ENCODE measurements at places on chromosomes 11 and 22.

DNA sequence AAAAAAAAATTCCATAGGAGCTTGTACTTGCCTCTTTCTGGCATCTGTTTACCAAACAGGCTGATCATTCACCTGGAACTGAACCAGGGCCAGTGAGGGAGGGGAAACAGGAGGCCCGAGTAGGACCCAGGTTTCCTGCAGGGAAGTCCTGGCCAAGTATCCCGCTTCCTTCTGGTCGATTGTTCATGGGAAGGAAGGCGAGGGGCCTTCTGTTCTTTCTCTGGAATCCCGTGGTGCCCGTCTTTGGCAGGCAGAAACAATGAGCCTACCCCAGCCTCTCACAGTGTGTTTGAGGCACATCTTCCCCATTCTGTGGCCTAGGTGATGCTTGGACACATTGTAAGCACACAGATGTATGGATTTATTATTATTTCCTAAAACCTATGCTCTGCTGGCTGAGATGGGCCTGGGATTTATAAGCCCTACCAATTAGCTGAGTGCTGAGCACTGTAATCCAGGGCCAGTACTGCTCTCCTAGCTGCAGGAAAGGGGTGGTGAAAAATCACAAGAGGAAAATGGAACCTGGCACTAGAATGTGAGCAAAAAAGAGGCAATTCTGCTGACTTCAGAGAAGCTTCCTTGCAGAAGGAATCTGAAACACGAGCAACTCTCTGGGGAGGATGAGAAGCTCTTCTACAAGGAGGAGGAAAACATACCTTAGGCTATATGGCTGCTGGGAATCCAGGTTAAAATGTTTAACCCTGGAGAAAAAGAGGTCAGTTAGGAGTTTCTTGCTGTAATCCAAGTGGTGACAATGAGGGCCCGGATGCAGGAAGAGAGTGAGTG lies 53.5 kb downstream of the PRR5L start:
- no peak for DNase-seq

GRCh38 chr11:11973361-11973800 lies 35.0 kb downstream of the DKK3 start:
- DNase-seq, result peak; percentile 81

DNA sequence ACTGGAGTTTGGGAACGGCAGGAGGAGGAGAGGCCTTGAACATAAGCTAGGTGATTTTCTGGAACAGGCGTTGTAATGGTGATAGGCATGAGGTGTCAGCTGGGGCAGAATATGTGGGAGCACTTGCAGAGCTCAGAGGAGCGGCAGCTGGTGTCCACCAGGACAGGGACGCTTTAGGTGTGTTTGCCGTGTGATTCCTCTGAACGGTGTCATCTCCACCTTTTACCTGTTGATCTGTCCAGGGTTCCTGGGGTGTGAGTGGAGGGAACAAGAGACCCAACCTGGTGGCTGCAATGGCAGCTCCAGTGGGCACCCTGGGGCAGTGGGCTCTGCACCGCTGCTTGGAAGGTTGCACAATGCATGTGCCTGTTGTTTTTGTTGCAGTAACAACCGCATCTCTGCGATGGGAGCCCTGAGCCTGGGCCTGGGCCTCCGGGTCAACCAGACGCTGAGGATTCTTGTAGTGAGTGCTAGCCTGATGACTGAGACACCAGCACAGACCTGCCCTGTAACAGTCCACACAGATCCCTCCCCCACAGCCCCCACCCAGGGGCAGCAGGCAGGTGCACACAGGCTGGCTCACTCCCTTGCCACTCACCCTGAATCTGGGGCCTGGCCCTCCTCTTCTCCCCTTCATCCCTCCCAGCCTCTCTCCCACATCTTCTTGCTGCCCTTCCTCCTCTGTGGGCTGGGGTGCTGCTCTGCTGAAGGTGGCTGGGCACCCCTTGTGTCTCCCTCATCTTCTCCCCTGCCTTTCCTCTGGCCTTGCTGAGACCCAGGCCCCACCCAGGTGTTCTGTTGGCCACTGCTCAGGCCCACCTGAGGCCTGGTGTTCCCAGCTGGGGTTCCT lies 9.2 kb downstream of the LRRC74B start:
- DNase-seq, result no peak

DNA sequence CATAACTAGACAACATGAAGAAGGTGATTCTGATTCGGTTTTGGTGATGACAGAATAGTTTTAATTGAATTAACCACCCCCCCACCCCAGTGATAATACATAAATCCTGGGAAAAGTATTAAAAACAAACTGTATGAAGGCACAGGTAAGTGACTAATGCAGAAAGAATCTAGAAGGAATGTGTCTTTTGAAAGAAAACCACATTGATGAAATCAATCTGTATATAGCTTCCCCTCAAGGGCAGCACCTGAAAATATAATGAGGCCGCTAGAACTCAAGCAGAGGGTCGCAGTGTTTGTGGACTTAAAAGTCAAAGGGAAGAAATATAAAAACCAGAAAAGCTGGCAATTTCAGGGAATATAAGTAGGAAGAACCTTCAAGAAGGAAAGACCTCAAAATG lies 580.5 kb upstream of the CHORDC1 start:
- DNase-seq, result no peak

GRCh38 chr11:109147726-109148125 lies 274.3 kb upstream of the C11orf87 start:
- no peak for DNase-seq

- DNase-seq, result no peak
Observed at GRCh38 chr11:11400635-11401232, 47.7 kb upstream of the CSNK2A3 start.

GRCh38 chr11:32429477-32429876 lies 5.9 kb downstream of the WT1 start:
- DNase-seq, result no peak

DNA sequence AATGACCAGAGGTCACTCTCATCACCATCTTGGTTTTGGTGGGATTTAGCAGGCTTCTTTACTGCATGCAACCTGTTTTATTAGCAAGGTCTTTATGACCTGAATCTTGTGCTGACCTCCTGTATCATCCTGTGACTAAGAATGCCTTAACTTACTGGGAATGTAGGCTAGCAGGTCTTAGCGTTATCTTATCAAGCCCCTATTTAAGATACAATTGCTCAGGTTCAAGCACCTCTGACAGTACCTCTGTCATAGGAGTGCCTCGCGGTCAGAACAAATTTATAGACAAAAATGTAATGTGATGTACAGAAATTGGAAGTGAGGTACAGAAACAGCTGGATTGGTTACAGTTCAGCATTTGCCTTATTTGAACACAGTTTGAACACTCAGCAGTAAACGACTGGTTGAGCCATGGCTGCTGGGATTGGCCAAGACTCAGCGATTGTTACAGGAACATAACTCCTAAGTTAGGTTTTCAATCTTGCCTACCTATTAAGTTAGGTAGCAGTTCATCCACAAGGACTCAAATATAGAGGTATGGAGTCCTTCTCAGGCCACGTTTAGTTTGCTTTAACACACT lies 16.1 kb upstream of the TMEM123 start:
- no peak for DNase-seq

GRCh38 chr11:62479631-62480201 lies 60.9 kb downstream of the SCGB1A1 start:
- DNase-seq, result peak; percentile 33

- DNase-seq, result no peak
Observed at GRCh38 chr11:126281666-126282175, 1.2 kb upstream of the TIRAP start.

DNA sequence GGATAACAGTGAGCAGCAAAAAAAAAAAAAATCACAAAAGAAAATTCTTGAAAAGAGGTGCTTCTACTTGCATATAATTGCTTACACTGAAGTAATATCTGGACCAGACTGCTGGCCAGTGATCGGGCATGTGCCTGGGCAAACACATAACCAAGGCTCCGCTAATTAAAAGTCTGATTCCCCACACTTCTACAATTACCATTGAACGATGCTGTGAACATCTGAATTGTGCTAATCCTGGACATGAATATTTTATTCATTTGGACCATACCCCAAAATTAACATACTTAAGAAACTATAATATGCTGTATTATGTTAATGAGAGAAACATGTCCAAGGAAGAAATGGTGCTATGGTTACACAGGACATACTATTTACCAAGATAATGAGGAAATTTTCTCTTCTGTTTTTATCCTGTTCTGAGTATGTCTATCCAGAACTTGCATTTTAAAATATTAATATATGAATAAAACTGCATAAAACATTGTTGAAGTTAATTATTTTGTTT lies 69.8 kb downstream of the LRRC4C start:
- no peak for DNase-seq

- no peak for DNase-seq
Observed at GRCh38 chr11:55966391-55966790, 3.4 kb downstream of the OR10AG1 start.

- no peak for DNase-seq
Observed at GRCh38 chr22:43150731-43151206, 590 bp upstream of the TSPO start.

DNA sequence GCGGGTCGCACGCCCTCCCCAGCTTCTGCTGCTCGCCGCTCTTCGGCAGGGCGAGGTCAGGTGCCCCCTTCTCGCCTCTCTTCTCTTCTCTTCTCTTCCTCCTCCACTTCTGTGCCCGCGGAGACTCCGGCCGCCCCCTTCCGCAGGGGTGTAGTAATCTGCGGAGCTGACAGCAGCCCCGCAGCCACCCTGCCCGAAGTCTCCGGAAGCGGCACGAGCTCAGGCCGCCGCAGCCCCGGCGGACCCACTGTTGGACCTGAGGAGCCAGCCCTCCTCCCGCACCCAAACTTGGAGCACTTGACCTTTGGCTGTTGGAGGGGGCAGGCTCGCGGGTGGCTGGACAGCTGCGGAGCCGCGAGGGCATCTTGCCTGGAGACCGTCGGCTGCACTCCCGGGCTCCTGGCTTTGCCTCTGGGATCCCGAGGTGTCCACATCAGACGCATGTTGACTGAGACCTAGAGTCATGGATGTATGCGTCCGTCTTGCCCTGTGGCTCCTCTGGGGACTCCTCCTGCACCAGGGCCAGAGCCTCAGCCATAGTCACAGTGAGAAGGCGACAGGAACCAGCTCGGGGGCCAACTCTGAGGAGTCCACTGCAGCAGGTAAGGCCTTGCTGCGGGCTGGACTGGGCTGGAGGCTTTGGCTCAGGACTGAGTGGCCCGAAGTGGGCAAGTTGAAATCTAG lies 486 bp downstream of the STIM1 start:
- no peak for DNase-seq

DNA sequence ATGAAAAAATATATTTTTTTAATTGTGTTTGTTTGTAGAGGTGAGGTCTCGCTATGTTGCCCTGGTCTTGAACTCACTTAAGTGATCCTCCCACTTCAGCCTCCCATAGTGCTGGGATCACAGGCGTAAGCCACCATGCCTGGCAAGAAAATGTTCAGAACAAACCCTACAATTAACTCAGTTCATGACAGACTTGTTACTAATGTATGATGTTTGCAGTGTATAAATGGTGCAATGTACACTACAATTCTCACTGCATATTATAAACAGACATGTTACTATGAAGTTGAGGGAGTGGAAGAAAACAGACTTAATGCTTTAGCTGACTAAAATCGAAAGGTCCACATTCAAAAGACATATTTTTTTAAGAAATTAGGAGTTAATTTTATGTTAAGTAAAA lies 59.0 kb downstream of the SIK3 start:
- no peak for DNase-seq

DNA sequence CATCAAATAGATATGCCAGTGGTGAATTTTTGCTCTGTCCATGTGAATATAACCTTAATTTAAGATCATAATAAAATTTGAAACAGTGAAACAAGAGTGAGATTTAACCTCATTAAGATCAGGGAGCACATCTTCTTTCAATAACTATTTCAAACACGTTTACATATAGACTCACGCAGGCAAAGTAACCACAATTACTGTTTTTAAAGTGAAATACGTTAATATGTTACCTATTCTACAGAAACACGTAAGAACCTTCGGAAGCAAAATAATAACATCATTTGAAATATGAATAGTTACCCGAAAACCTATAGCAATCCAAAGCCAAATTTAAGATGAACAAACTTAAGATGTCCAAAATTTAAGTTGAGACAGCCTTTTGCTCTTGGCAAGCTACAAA lies 136.2 kb upstream of the ZC3H12C start:
- no peak for DNase-seq

DNA sequence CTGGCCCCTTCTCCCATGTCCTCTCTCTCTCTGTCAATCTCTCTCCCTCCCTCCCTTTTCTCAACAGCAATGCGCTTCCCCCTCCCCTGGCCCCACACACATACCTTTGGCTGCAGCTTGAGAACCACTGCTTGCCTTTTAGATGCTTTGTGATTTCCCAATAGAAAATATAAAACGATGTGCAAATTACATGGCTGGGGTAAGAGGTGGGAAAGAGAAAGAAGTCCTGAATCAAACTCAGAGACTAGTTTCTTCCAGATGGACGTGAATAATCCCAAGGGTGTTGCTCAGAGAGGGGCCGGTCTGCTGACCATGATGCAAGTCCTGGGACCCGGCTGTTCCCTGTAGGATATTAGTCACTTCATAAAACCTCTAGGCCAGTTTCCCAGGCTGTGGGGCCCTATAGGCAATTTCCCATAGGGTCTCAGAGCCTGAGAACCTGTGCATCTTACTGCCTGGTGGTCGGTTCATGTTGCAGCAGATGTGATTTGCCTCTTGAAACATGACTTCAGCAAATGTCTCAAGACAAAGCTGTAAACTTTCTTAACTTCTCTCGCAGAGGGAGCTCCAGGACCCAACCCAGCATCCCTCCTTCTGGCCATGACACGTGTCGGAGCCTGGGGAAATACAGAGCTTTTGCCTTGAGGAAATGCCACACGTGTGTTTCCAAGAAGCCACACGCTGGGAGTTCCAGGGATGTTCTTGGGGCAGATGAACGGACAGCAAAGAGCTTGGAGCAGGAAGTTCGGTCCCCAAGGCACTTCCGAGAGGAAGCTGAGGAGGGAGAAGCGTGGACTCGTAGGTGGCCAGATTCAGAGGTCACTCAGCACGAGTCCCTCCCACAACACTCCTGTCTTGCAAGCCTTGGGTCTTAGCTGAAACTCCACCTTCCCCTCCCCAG lies 34.5 kb upstream of the ETS1 start:
- peak; percentile 83 for DNase-seq

DNA sequence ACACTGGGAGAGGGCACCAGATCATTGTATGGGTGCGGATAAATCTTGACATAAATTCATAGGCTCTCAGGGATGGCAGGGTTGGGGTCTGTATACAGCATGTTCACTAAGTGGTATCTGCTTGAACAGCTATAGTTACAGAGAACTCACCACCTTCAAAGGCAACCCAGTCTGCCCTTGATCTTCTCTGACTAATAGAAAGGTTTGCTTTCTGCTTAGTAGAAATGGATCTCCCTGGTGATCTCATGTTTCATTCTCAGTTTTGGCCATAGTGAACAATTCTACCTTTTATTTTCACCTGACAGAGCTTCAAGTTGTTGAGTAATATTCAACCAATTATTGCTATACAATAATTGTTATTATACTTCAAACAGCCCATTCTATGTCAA lies 32.4 kb downstream of the CNTF start:
- no peak for DNase-seq

All from fibroblast of skin of right quadriceps (primary cell).